ENCODE measurements at places on chromosomes 7 and 10. TPM values are rescaled to one million over a fixed set of nuclear protein-coding genes. Genes with fewer than 3 reads are reported as not detected.

The MMP21 gene
- total RNA-seq, result not detected

DNA sequence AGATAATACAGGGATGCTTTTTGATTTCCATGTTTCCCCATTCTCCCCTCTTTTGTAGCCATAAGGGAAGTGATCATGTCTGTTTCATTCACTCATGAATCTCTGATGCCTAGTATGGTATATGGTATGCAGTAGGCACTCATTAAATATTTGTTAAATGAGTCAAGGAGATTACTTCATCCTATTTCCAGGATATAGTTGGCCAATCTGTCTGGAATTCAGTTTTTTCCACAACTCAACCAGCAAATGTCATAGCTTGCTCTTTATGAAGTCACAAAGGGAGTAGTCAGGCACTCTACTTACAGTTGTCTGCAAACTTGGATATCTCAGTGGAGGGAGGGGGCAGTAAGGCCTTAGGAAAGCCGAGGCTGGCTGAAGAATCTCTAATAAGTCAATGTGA is 853.6 kb downstream of the LRMDA start:
- no peak overlapping the region for H3K27ac ChIP-seq
- peaks cover 1% of the 10 kb centered on the region for H3K27me3 ChIP-seq
- H3K36me3 ChIP-seq, result no peaks in the 10 kb centered on the region

DNA sequence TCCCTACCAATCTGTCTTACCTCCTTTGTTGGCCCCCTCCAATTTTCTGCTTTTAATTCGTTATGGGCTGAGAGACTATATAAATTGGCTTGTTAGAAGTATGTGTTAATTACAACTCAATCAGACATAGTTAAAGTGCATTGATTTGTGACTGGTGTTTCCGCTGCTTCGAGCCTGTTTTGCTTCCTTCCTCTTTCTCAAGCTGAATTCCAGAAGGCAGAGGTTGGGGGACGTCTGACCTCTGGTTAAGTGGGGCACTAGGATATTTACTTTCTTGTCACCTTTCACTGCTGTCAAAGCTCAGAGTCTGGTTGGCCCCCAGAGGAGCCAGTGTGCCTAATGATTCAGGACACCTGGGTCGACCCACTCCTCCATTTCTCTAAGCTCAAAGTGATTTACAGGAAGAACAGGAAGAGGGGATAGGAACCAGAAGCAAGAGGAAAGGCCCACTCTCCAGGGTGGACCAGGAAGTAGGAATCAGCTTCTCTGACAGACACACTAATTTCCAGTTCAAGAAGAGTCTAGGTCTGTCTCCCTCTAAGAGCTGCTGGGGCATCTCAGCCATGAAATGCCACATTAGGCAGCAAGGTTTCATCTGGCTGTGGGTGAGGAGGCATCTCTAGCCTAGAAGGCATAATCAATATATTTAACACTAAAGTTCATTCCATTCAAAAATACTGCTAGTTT is 397.2 kb upstream of the NPVF start:
- peaks cover 9% of the 10 kb centered on the region for H3K4me1 ChIP-seq
- peaks cover 2% of the 10 kb centered on the region for H3K27me3 ChIP-seq
- no peak for DNase-seq
- no peaks in the 10 kb centered on the region for H3K36me3 ChIP-seq
- H3K4me3 ChIP-seq, result no peak overlapping the region

DNA sequence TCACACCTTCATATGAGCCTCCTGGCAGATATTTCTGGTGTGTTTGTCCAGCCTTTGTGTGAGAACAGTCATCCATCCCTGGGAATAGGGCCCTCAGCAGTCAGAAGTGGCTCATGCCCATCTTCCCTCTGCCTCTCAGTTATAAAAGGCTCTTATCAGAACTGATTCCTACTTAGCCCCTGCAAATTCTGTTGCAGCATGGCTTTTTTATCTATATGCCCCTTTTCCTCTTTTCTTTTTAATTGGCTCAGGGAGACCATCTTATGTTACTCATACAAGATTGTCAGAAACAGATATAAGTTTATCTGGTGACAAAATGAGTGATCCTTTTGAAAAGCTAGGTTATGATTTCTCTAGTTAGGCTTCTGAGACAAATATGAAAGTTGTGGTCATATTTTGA is 194.1 kb downstream of the CREB5 start:
- no peak overlapping the region for H3K4me3 ChIP-seq
- H3K27ac ChIP-seq, result no peak overlapping the region
- H3K27me3 ChIP-seq, result peaks cover 2% of the 10 kb centered on the region
- no peak for DNase-seq
- peaks cover 20% of the 10 kb centered on the region for H3K4me1 ChIP-seq
- H3K36me3 ChIP-seq, result no peaks in the 10 kb centered on the region

DNA sequence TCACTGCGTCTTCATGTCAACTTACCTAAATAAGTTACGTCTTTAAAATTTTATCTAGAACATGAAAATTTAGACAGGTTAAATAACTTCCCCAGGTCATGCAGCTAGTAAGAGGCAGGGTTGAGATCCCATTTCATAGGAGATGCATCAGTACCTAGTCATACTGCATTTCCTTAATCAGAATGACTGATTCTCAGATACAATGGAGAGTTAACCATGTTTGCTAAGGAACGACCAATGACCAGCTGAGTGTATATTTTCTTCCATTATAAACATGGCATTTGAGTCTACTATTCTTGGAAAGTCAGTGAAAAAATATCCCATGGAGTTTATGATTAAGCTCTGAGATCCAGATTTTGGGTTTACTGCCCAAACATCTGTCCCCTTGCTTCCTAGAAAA is 39.6 kb downstream of the ENTPD1 start:
- peaks cover 7% of the 10 kb centered on the region for H3K27me3 ChIP-seq
- no peak for DNase-seq
- H3K27ac ChIP-seq, result no peak overlapping the region
- no peak overlapping the region for H3K4me3 ChIP-seq
- H3K4me1 ChIP-seq, result peaks cover 42% of the 10 kb centered on the region

DNA sequence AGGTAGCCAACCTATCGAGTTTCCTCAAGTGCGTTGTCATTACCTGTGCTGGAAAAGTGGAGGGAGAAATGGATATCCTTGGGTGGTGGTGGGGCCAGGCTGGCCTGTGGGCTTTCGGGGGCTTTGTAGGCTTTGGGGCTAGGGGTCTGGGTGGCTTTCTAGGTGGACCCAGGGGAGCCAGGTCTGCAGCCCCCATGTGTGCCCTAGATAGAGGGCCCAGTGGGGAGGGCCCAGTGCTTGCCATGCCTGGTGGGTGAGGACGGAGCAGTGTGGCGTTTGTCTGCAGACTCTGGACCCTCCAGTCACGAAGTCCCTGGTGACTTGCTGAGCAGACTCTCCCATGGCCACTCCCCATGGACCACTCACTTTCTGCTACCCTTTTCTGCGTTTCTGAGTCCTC is 19.7 kb downstream of the EMX2 start:
- no peak for DNase-seq
- H3K4me1 ChIP-seq, result no peaks in the 10 kb centered on the region
- H3K27me3 ChIP-seq, result peaks cover 6% of the 10 kb centered on the region

GRCh38 chr10:82378146-82378545 is 503.2 kb downstream of the NRG3 start:
- H3K4me3 ChIP-seq, result no peak overlapping the region
- H3K36me3 ChIP-seq, result no peaks in the 10 kb centered on the region
- H3K27ac ChIP-seq, result no peak overlapping the region
- no peak for DNase-seq

DNA sequence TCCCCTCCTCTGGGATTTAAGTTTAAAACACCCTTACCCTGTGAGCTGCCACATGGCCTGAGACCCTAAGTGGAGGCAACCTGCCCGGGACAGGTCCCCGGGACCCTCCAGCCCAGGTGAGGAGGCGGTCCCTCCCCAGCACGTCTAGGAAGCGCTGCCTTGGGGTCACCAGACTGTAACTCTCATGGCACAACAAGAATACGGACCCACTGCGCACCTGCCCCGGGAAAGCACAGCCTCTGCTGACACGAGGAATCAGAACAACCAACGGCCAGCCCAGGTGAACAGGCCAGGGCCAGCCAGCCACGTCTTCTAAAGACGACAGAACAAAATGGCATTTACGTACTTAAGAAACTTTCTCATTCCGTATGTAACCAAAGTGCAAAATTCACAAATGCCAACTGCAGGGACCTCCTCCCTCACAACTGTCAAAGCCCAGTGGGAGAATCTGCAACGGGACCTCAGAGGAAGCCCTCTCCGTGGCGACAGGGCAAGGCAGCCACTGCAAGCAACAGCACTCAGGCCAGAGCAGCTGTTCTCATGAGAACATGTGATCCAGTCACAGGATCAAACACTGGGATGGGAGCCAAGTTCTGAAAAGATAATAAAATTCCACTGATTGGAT is 208.4 kb downstream of the DIP2C start:
- peaks cover 23% of the 10 kb centered on the region for H3K27me3 ChIP-seq
- peaks cover 16% of the 10 kb centered on the region for H3K4me1 ChIP-seq
- DNase-seq, result no peak
- no peak overlapping the region for H3K4me3 ChIP-seq
- H3K36me3 ChIP-seq, result peaks cover 22% of the 10 kb centered on the region

DNA sequence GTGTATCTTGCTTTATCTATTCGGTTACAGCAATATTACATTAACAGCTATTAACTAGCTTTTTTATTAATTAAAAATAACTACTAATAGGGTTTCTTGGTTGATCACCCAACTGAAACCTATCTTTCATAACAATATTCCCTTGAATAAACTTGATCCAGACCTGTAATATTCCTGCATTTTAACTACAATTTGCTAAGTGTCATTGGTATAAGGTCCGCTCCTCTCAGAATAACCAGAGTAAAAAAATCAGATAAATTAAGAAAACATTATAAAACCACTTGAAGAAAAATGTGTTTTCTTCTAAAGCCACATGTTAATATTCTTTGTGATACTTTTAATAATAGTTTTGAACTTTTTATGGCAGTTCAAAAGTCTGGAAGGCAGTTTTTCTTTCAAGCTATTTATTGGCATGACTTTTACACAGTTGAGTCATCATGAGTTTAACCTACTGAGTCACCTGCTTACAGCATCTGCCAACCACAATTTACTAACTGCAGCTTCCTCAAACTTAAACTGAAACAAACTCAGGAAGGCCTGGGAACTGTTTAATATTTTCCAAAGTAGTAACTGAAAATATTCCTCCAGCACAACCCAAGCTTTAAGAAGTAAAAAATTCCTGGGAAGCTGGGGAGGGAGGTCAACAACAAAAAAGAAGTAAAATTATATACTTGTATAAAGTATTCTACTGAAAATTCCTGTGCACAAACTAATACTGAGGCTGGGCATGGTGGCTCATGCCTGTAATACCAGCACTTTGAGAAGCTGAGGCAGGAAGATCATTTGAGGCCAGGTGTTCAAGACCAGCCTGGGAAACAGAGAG is 103.2 kb downstream of the NRBF2 start:
- H3K27me3 ChIP-seq, result no peaks in the 10 kb centered on the region
- H3K36me3 ChIP-seq, result peaks cover 4% of the 10 kb centered on the region
- H3K27ac ChIP-seq, result no peak overlapping the region
- H3K4me3 ChIP-seq, result no peak overlapping the region
- peaks cover 22% of the 10 kb centered on the region for H3K4me1 ChIP-seq

DNA sequence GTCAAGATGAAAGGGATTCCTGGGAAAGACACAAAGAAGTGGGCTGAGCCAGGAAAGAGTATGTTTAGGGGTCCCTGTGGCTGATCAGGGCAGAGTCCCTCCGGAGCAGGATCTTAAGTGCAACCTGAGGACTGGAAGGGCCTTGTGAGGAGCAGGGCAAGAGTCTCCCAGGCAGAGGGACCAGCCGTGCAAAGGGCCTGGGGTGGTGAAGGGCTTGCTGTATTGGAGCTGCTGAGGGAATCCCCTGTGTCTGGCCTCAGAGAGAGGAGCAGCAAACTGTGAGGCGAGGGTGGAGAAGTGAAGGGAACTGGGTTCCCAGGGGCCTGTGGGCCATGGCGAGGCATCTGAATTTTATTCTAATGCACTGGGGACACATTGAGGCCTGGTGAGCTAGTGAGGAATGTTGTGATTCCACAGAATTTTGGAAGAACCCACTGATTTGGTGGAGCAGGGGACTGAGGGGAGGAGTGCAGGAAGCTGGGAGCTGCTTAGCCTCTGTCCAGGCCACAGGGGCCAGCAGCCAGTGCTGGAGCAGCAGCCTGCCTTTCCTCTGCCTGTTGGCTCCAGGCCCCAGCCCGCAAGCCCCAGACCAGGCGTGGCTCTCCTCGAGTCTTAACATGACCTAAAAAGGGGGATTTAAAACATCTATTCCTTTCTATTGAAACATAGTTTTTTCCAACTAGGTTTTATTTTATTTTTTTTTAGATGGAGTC is 138.4 kb upstream of the IGFBP3 start:
- H3K4me1 ChIP-seq, result no peaks in the 10 kb centered on the region
- no peak overlapping the region for H3K27ac ChIP-seq
- H3K36me3 ChIP-seq, result no peaks in the 10 kb centered on the region

Measured in endothelial cell (in vitro differentiated cells).